ENCODE measurements at places on chromosomes 7 and 10.

DNA sequence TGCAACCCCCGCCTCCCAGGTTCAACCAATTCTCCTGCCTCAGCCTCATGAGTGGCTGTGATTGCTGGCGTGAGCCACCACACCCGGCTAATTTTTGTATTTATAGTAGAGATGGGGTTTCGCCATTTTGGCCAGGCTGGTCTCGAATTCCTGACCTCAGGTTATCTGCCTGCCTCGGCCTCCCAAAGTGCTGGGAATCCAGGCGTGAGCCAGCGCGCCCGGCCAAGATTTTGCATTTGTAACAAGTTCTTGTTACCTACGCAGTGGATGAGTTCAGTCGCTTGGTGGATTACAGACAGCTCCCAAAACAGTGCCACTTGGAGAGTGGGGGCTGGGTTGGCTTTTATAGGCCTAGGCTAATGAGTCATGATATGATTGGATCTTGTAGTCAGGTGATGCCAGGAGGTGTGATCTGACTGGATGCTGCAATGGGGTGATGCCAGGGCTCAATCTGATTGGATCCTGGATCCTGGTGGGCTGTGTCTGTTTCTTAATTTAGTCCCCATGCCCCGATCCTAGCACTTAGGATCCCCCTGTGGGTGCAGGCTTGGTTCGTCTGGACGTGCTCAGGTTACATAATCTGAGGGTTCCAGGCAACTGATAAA lies 20.3 kb downstream of the SBDS start:
- DNase-seq = peak; percentile 29

GRCh38 chr7:34138483-34138882 lies 233.1 kb downstream of the BMPER start:
- no peak for DNase-seq

DNA sequence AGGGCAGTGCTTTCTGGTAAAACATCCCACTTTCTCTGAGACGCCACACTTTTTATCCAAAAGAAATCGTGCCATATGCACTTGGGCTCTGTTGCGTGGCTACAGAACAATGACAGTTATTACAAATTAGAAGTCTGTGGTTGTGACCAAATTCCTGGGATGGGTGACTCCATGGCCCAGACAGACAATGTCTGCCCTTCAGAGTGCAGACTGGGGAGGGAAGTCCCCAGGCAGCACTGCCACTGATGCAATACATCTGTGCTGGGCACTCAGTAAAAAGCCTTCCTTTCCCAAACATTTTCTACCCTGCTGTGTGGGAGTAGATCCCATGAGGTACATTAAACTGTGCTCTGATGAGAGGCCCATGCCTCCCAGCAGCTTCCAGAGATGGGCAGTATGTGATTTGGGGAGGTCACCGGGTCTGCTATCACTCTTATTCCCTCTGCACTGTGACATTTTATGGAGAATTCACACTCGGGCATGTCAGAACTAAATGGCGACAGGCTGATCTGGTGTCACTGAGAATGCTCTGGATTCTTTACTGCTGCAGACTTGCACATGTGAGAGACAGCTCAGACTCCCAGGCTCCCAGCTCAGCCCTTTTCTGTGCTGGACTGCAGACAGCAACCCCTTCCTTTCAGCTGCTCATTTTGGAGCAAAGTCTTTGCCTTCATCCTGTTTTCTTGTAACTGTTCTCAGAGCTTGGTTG lies 243.5 kb upstream of the ZNF32 start:
- DNase-seq = peak; percentile 17

DNA sequence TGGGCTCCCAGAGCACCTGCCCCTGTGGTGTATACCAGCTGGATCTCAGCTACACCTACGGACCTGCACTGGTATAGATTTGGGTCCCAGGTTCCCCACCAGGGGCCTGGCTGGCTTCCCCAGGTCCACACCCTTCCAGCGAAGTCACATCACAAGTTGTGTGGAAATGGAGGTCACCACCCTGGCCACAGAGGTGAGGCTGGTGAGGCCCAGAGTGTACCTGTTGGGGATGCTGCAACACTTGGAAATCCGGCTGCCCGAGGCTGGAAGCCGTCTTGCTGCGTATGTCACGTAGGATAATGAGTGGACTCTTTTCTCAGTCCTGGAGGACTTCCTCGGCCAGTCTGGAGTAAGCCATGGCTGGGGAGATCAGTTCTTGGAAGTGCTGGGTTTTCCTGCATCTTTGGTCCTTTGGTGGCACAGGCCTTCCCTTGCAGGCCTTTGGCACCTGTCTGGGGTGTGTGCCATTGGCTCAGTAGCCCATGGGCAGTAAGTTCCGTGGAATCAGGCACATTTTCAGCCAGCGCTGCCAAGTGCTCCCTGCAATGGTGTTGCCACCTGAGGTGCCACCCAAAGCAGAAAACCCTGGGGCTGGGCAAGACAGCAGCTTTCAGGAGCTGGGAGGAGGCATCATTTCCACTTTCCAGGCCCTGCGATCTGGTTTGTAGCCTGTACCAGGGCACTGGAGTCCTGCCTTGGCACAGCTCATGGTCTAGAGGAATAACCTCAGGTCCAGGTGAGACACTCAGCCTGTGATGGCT lies 97.9 kb downstream of the LHPP start:
- no peak for DNase-seq

DNA sequence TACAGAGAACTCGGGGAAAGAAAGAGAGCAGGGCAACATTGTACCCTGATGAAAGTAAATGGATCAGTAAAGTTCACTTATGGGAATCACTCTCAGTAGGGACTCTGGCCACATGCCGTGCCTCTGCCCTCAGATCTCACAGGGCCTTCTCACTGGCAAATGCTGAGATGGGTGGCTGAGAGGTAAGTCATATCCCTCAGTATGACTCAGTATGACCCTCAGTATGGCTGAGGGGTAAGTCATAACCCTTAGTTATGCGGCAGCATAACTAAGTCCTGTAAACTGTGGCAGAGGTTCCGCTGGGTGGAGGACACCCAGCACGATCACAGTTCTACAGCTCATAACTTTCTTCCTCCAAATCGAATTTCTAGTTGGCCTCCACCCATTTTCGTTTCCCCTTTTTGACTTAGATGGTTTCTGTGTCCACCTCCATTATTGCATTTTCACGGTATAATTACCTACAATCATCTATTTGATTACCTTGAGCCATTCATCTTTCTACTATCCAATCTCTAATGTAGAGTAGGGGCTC lies 26.5 kb upstream of the WNT16 start:
- DNase-seq = peak; percentile 79

DNA sequence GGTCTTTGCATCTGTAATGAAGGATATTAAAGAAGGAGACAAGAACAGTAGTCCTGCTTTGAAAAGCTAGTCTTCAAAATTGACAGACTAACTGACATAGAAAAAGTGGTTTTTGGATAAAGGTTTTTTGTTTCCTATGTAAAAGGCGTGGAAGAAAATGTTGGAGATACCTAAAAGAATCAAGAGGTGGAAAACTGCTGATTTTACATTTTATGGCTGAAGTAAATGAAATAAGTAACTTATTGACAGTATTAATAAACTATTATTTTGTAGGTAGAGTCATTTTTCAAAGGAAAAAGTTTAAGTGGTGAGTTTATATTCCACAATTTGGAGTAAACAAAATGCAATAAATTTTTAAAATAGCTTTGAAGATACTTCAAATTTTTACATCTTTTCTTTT lies 12.6 kb upstream of the HELLS start:
- no peak for DNase-seq

DNA sequence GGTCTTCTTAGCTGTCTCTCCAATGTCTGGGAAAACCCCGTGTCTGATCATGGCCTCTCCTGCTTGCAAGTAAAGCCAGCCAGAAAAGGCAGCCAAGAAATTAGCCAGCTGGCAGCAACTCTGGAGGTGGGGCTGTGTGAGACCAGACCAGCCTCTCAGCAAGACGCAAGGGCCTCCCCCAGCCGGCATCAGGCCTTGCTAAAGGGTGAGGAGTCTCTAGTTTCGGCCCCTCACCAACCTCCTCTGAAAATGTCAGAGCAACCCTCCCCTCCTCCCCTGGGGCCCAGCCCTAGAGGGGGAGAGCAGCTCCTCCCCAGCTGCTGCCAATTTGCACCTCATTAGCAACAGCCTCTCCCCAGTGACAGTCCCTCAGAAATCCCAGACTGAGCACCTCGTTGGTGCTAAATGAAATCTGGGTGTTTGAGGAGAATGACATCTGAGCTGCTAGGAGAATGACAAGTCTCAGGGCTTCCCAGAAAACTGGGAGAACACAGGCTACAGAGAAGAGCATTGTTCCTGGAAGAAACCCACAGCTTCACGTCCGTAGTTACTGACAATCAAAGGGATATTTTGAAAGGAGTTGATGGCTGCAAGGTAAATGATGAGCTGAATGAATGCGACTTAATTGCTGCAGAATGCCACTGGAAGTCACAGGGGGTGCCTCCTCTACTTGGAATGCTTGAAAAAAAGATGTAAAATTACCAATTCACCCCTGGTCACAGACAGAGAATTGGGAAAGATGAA lies 25.9 kb downstream of the DGKI start:
- DNase-seq = peak; percentile 79

DNA sequence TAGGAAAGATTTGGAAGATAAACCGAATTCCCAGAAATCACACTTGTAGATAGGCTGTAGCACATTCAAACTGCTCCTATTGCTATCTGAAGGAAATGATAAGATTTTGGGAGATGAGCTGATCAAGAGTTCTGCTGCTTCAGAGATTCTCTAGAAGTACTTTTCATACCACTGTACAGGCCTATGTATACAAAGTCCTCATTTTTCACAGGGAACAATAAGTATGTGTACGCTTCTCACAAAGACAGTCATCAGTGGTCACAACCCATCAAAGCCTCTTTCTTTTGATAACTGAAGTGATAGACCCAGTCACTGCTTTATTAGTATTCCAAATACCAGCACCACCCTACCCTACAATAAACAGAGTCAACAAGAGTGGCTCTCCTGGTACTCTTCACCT lies 15.6 kb upstream of the SEPTIN7 start:
- no peak for DNase-seq

DNA sequence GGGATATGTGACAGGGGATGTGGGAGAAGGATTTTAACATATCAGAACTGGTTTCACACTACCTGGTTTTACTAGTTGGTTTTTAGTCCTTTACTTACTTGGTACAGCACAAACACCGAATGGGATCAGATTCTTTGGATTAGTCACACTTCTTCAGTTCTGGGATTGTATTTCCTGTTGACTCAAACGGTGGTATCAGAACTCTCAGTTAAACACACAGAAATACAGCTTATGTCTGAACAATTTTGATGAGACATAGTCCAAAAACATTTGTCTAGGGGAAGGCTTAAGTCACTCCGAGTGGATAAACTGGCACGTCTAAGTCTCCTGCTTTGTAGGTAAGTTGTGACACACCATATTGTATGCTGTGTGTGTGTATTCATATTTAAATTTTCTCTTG lies 480.5 kb downstream of the PHTF2 start:
- peak; percentile 81 for DNase-seq

GRCh38 chr10:23535381-23535780 lies 96.5 kb downstream of the OTUD1 start:
- DNase-seq = no peak

- DNase-seq = peak; percentile 28
Observed at GRCh38 chr10:124025660-124026588, 67.5 kb downstream of the CHST15 start.

DNA sequence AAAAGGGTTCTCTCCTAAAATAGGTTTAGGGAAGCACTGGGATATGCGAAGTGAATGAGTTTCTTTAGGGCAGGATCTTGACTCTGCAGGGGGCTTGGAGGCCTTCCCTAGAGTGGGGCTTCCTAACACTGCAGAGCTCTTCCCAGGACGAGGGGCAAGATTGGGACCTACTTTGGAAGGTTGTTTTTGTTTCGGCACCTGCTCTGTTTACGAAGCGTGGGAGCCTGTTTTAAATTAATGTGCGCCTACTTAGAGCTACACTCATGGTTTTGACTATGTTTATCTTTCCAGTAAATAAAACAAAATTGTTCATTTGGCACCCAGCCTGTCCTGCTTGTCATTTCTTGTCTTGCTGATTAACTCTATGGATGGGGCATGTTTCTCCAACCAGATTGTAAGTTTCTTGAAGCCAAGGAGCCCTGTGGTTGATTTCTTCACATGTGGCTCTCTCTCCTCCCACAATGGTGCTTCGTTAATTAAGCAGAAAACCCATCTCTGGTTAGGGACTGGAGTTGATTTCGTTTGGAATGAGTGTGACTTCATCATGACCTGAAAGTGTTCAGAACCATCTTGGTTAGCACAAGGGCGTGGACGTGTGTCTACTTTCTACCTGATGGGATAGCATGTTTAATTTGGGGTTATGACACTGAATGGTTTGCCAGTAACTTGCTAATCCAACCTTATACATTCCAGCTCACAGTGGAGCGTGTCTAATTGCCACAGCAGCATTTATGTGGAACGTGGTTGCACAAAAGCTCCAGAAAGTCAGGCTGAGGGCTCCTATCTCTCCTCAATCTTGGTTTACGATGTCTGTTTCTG lies 98.1 kb downstream of the TCF7L2 start:
- DNase-seq = no peak

- no peak for DNase-seq
Observed at GRCh38 chr10:88244781-88245625, 338.1 kb downstream of the RNLS start.

DNA sequence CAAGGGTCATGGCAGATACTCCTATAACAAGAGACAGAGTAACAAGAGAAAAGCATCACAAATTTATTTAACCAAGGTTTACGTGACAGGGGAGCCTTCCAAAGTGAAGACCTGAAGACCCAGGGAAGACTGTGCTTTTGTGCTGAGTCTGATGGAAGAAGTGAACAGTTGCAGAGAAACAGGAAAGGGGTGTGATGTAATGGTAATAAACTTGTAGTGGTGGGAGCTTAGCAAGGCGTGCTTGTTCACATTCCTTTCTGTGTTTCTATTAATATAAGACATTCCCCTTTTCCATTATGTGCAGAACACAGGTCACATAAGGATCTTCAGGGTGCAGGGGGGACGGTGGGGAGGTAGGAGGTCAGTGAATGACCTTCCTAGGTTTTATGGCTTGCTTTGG lies 25.5 kb upstream of the C10orf67 start:
- no peak for DNase-seq

DNA sequence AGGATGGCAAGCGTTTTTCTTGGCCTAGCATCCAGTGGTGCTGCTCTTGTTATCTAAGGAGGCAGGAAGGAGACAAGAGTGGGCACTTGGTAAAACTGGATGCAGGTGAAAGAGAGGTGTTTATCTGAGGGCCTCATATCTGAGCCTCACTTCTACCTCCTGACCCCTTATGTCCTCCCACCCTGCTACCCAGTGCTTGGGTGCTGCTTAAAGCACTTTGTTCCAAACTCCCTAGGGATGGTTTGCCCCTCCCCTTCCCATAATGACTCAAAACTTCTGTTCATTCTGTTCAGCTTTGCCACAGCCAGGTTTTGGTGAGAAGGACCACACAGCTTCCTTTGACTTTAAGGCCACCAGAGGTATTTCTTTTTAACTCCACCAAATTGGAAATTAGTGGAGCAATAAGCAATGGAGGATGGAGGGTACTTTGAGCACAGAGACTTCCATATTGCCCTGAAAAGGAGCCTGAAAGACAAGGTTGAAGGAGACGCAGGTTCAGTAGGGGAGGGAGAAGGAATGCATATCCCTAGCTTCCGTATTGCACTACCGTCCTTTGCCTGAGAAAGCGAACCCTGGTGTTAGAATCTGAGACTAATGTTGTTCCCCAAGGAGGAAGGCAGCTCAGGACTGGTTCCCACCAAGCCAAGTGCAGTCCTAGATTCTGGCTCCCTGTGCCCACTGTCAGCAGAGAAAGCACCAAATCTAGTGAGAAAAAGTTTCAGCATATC lies 30.1 kb downstream of the ENTPD1 start:
- DNase-seq = no peak

- no peak for DNase-seq
Observed at GRCh38 chr10:31693491-31693890, 235.1 kb downstream of the ARHGAP12 start.

GRCh38 chr7:137203351-137203750 lies 140.2 kb downstream of the PTN start:
- no peak for DNase-seq

GRCh38 chr10:132702601-132703418 lies 83.1 kb downstream of the NKX6-2 start:
- no peak for DNase-seq

Measured in fibroblast of mammary gland (primary cell).